ENCODE measurements at places on chromosomes 5 and 9.

- no peak for DNase-seq
These were observed 544.0 kb downstream of the ACTL7B start for GRCh38 chr9:108311745-108312144.

GRCh38 chr5:56322592-56322991 lies 89.5 kb upstream of the ANKRD55 start:
- DNase-seq = no peak

GRCh38 chr5:120137582-120137981 lies 326.5 kb upstream of the PRR16 start:
- no peak for DNase-seq

- no peak for DNase-seq
These were observed 4.0 kb downstream of the RNF183 start for GRCh38 chr9:113298924-113299770.

DNA sequence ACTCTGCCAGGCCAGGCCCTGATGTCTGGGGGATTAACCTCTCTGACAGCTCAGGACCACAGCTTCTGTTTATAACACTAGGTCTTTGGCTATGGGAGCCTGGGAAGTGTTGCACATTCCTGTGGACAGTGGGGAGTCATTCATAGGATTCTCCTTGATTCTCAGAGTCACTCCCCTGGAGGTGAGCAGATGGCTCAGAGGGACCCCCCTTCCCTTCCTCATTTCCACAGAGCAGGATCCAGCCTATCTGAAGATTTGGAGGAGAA lies 60.2 kb downstream of the NRG2 start:
- no peak for DNase-seq

DNA sequence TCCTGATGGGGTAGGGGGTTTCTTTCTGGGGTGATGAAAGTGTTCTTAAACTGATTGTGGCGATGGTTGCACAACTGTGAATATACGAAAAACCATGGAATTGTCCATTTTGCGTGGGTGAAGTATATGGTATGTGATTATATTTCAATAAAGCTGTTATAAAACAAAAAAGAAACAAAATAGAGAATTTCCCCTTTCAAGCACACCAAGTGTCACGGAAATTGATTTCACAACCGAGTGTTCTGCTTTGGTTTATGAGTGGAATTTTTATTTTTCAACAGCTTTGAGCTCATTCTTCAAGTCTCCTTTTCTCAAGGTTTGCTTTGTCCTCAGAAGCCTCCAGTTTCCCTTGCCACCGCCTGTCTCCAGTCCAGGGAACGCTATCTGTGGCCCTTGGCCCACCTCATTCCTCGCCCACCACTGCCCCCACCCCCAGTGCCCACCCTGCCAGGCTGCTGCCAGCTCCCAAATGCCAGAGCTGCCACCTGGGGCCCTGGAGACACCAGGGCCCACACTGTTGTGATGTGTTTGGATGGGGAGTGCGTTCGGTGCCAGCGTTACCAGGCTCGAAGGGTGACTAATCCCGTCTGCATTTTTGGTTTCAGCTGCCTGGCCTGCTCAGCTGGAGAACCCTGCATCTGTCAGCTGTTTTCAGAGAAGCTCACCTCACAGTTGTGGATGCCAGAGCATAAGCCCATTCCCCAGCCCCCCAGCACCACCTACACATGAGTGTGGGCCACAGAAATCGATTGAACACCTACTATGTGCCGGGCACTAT lies 30.4 kb downstream of the DUSP1 start:
- DNase-seq = no peak

GRCh38 chr5:43140286-43140685 lies 19.6 kb downstream of the ZNF131 start:
- no peak for DNase-seq

GRCh38 chr9:113474360-113475028 lies 11.0 kb downstream of the RGS3 start:
- no peak for DNase-seq

DNA sequence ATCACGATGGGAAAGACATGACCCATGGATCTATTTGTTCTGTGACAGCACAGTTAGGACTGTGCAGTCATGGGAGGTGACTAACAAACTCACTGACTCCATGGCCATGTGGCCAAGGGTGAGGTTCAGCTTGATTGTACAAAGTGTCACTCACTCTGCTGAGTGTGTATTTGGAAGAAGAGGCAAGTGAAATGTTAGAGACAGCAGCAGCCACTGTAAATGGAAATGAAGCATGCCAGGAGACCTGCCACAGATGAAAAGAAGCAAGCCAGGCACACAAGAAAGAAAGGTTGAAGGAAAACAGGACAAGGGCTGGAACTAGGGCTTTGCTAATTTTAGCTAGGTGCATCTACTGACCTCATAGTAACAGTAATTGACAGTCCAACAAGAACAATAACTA lies 42.7 kb upstream of the PALM2AKAP2 start:
- DNase-seq = no peak

DNA sequence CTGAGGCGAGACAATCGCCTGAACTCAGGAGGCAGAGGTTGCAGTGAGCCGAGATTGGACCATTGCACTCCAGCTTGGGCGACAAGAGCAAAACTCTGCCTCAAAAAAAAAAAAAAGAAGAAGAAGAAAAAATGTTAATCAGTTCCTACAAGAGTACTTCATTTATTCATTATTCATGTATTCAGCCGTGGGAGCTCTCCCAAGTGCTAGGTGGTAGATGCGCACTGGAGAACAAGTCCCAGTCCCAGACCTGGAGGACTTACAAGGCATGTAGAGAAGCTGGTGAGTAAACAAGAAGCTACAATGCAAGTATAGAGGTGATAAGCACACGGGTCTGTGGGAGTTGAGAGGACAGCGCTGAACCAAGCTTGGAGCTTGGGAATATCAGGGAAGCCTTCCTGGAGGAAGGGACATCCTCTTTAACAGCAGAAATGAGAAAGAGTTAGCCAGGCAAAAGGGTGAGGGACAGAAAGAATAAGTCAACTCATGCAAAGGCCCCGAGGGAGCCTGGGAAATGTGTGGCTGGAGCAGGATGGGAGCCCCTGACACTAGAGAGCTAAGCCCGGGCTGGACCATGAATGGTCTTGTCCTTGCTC lies 17.4 kb upstream of the AQP7 start:
- no peak for DNase-seq

- no peak for DNase-seq
These were observed 46.1 kb downstream of the SLC25A46 start for GRCh38 chr5:110784901-110785300.

- no peak for DNase-seq
These were observed 50.8 kb downstream of the SERINC5 start for GRCh38 chr5:80204808-80205614.

DNA sequence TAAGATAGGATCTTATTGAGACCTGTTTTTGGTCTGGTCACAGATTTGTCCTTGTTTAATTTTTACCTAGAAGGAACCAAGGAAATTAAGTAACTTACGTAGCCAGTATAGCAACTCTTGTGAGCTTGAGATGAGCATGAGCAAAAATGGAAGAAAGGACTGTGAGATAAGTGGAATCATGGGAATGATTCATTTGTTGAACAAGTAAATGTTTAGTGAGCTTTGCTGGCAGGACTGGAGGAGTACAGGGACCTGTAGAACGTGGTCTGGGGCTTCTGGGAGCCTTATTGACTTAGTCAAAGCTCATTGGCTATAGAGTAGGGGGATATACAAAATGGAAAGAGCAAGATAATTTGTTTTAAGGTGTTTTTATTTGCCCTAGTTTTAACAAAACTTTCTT lies 3.0 kb downstream of the RAD23B start:
- DNase-seq = no peak

DNA sequence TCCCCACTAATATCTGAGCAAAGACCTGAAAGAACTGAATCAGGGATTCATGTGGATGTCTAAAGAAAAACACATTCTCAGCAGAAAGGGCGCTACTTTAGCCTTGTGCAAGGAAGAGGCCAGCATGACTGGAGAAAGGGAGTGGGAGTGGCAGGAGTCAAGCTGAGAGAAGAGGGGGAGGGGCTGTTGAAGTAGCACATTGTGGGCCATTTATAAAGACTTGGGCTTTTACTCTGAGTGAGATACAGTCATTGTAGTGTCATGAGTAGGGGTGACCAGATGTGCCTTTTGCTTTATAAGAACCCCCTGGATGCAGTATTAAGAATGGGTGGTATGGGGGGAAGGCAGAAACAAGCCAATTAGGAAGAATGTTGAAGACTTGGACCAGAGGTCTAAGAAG lies 452.8 kb downstream of the ENC1 start:
- DNase-seq = no peak

- no peak for DNase-seq
These were observed 227.5 kb upstream of the ACTBL2 start for GRCh38 chr5:57710126-57710525.

DNA sequence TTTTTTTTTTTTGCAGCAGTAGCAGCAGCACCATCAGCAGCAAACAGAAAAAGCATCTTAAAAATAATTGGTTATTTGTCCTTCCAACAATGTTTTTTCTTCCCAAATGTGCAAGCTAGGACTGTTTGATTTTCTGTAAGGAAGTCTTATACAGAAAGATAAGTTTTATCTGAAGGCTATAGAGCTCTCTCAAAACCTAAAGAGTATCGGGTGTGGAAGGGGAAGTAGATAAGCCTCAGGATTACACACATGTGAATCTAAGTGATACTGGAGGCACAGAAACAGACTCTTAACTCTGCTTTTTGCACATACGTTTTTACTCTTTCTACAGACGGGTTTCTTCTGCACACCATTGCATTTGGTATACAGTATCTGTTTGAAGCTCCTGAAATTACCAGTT lies 184.4 kb upstream of the FTMT start:
- no peak for DNase-seq

GRCh38 chr9:126664900-126665643 lies 51.3 kb downstream of the LMX1B start:
- DNase-seq = no peak

GRCh38 chr5:111681414-111682120 lies 75.4 kb downstream of the NREP start:
- no peak for DNase-seq

DNA sequence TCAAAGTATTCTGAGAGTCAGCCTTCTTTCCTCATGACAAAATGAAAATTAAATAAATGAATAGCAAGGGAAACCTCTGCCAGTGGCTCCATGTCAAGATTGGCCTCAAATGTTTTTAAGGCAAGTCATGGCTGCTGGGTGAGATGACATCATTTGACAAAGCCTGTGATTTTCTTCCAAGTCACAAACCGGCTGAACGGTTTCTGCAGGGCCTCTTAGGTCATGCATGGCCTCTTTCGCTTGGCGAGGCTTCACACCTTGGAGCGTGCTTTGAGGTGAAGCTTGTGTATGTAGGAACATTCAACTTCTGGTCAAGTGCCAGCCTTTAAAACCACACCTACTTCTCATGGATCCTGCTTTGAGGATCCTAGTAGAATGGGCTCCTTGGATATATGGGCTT lies 161.0 kb upstream of the ZNF618 start:
- DNase-seq = no peak

DNA sequence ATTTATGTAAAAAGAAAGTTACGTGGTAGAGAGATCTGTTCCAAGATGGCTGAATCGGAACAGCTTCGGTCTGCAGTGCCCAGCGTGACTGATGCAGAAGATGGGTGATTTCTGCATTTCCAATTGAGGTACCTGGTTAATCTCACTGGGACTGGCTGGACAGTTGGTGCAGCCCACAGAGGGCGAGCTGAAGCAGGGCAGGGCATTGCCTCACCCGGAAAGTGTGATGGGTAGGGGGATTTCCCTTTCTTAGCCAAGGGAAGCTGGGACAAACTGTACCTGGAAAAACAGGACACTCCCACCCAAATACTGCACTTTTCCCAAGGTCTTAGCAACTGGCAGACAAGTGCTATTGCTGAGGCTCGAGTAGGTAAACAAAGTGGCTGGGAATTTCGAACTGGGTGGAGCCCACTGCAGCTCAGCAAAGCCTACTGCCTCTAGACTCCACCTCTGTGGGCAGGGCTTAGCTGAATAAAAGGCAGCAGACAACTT lies 13.1 kb upstream of the HSD17B4 start:
- no peak for DNase-seq

DNA sequence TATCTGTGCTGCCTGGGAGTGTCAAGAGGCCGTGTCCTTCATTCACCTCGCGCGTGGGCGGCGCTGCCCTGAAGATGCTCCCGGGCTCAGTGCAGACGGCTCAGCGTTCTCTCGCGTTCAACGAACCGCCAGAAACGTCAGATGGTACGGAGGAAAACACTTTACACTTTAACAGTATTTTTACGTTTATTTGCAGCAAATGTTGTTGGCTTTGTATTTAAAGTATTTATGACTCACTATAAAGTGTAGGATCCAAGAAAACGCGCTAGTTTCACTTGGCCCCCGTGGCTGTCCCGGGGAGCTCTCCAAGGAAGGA lies 544 bp upstream of the ERCC6L2 start:
- peak; percentile 32 for DNase-seq

- peak; percentile 8 for DNase-seq
These were observed at the start of gene ARHGEF37 for GRCh38 chr5:149581192-149581861. ARHGEF37 (plus strand) TSS chr5:149581498; CDS start chr5:149597770, 16,272 bp downstream.

DNA sequence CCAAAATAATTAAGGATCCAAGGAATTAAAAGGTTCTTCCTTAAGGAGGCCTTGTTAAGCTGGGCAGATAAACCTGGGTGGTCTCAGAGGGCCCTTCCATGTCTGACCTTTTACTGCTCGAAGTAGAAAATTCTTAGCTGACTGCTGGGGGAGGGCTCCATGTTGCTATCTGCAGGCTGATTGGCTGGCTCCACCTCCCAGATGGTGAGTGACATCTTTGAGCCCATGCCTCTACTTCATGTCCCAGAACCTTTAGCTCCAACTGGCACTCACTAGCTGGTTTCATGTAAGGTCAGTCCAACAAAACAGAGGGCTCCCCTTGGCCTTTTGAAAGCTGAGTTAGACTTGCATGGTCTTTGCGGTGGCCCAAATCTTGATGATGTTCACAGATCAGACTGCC lies 188.2 kb downstream of the PAX5 start:
- no peak for DNase-seq

GRCh38 chr9:89225587-89225986 lies 47.0 kb upstream of the SHC3 start:
- no peak for DNase-seq

- no peak for DNase-seq
These were observed 69.9 kb downstream of the FGF1 start for GRCh38 chr5:142615948-142616347.

- no peak for DNase-seq
These were observed 15.5 kb upstream of the AKNA start for GRCh38 chr9:114403153-114403756.

- no peak for DNase-seq
These were observed 46.0 kb downstream of the RAPGEF1 start for GRCh38 chr9:131693651-131694597.

- no peak for DNase-seq
These were observed 90.7 kb downstream of the CACNA1B start for GRCh38 chr9:137968235-137968634.

DNA sequence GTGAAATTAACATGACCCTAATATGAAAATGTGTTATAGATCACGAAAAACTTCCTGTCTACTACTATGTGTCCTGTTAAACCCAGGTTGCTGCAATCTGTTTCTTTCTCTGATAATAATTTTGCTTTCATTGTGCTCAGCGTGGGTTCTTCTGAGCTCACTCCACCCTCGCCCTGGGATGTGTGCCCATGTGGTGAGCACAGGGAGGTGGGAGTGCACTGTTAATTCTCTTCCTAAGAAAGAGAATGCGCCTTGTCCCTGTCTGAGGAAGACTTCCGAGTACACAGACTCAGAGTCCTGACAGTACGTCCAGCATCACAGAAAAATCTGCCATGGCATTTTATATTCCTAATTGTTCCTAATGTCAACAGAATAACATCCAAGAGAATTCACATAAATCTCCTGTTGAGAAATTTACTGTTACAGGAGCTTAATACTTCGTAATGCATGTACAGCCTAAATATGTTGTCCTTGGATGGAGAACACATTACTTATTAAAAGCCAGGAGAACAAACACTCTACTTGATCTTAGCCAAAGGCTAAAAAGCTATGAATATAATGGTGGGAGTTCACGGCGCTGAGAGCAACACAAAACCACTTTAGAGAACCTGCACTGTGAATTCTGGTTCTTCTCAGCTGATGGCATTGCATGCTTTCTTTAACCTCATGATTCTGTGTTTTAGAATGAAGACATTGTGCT lies 102.6 kb downstream of the PDE4D start:
- no peak for DNase-seq
